ENCODE measurements at places on chromosomes 6 and 20.

DNA sequence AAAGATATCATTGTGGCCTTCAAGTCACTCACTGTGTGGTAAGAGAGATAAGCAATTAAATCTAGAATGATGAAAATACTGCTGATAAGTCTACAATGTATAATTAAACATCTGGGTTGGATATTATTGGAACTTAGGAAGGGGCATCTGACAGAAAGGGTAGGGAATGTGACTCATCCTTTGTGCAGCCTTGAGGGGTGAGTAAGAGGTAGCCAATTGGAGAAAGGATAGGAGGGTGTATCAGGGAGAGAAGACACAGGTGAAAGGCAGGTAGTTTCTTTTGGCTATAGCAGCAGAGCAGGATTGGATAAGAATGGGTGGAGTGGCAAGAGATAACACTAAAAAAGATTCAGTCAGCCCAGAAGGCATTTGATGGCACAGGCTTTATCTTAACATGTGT is 182.0 kb downstream of the COL21A1 start:
- DNase-seq, result no peak

GRCh38 chr20:32652739-32653526 is 20.8 kb downstream of the C20orf203 start:
- DNase-seq, result peak; percentile 74

DNA sequence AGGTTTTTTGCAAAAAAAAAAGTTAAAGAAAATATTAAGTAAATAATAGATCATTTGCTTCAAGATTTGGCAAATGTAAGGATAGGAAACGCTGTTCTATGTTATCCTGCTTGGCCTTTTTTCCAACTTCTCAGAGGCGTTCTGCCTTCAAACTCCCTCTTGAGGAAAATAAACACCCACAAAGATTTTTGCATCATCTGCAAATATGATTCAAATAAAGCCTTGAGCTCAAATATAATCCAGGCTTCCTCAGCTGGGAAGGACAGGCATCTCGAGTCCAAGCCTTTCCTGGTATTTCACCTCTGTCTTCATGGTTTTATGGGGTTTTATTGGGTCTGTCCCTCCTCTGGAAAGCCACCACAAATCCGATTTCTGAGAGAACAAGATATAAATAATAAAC is 67.7 kb upstream of the PTPN1 start:
- DNase-seq, result no peak

- no peak for DNase-seq
Measured at GRCh38 chr6:155432293-155432692, 23.3 kb downstream of the NOX3 start.

DNA sequence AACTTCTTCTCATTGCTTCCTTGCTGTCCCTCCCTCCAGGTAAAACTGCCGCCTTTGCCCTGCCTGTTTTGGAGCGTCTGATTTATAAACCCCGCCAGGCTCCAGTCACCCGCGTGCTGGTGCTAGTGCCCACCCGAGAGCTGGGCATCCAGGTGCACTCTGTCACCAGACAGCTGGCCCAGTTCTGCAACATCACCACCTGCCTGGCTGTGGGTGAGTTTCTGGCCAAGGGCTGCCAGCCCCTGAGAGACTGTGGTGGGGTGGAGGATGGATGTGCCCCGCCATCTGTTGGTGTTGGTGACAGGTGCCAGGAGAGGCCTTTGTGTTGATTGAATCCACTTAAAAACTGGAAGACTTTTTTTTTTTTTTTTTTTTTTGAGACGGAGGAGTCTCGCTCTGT is 9.5 kb downstream of the DDX27 start:
- DNase-seq, result no peak
